ENCODE measurements at places on chromosomes 13 and 19. TPM values are rescaled to one million over a fixed set of nuclear protein-coding genes. Genes with fewer than 3 reads are reported as not detected.

- DNase-seq: peak; percentile 56
Observed at GRCh38 chr13:32585550-32586079, 637 bp upstream of the PDS5B start.

The PPP1R37 gene
- total RNA-seq: 20.4 TPM

DNA sequence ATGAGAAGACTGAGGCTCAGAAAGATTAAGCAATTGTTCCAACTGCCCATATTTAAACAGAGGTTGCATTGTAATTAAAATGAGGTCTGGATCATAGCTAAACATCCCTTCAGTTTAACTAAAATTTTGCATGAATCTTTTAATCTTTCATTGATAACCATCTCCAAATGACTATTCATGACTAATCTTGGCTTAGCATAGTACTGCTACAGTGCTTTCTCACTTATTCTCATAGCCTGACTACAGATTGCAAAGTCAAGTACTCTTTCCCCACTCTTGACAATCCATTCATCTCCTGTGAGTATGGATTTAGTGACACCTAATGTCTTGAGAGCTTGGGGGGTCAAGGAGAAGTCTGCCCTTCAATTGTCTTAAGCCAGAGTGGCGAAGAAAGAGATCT is 258.4 kb downstream of the RFC3 start:
- no peak for DNase-seq

The LILRB2 gene
- total RNA-seq: 0.53 TPM

DNA sequence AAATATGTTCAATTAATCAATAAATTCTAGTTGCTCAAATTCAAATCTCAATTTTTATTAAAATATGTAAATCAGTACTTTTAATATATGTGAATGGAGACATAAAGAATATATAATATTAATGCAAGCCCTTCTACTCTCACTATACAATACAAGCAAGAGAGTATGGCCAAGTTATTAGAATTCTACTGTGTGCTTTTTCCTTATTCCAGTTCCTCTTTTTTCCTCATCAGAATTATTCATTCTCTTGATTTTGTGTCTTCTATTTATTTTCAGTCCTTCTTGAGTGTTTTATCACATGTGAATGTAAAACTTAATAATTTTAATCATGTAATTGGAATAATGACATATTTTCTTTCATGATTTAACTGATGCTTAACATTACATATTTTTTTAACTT is 276.8 kb downstream of the PCDH20 start:
- no peak for DNase-seq

The REEP6 gene
- total RNA-seq: 0.58 TPM

- peak; percentile 97 for DNase-seq
Observed at GRCh38 chr19:49339301-49340068, 4.3 kb downstream of the CD37 start.

DNA sequence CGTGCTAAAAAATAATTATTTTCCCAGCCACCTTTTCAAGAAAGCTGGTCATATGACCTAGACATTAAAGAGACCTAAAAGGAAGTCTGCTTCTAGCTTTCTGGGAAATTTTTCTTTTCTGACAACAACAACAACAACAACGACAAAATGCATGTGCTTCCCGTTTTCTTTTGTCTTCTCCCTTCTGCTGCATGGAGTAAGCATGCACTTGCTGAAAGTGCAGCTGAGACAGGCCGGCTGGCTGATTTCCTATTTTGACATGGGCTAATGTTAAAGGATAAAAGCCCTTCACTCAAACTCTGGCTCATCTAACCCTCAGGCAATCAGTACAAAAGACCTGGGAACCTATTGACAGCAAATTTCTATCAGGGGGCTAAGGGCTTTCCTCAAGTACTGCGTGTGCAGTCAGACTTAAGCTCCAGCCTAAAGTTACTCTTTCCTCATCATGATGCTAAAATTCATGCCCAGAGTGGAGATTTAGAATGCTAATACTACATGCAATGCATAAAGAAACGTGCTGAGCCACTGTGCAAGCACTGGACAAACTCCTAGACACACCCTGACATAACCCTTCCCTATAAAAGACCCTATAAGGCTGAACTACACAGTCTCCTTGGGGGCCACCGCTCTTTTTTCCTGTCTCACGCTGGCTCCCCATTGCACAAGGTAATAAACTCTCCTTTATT is 811.1 kb downstream of the UQCRFS1 start:
- DNase-seq: peak; percentile 14

The PINLYP gene
- 5.0 TPM for total RNA-seq

GRCh38 chr13:39935155-39935554 is 279.7 kb downstream of the COG6 start:
- no peak for DNase-seq

- DNase-seq: no peak
Observed at GRCh38 chr13:113901642-113902041, 37.8 kb upstream of the GAS6 start.

- no peak for DNase-seq
Observed at GRCh38 chr13:21000647-21001046, 60.7 kb downstream of the LATS2 start.

The LRP3 gene
- total RNA-seq: 20.8 TPM

- no peak for DNase-seq
Observed at GRCh38 chr13:93614776-93615175, 388.2 kb downstream of the GPC6 start.

- no peak for DNase-seq
Observed at GRCh38 chr19:3672575-3672948, 27.7 kb downstream of the PIP5K1C start.

The PSG7 gene
- total RNA-seq: not detected

The PTPRH gene
- total RNA-seq: 0.58 TPM

DNA sequence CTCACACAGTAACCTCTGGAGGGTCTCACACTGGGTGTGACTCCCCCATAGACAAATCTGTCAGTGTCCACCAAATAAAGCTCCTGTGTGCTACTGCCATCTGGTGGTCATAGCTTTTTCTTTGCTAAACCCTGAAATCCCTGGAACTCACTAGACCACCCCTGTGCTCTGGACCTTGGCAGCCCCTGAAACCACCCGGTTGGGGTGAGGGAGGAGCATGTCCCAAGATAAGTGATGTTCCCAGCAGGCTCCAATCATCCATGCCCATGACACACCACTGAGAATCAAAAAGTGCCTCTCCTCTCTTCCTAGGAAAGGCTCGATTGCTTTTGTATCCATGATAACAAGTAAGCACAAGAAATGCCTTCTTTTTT is 6.5 kb upstream of the HSD17B14 start:
- peak; percentile 76 for DNase-seq

DNA sequence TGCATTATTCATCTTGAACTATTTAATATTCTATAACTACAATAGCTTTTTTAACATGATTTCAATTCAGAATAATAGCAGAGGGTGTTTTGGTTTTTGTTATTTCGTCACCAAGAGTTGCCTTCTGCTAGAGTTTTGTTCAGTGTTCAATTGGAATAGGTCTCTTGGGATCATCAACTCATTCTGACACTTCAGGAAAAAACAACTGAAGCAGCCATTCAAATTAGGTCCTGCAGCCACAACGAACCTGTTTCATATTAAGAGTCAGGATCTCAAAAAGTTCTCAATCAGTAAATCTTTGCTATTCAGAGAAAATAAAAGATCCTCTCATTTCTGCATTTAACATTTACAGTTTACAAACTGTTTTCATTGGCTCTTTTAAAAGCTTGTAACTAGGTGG is 2.4 kb upstream of the CHAMP1 start:
- peak; percentile 14 for DNase-seq

DNA sequence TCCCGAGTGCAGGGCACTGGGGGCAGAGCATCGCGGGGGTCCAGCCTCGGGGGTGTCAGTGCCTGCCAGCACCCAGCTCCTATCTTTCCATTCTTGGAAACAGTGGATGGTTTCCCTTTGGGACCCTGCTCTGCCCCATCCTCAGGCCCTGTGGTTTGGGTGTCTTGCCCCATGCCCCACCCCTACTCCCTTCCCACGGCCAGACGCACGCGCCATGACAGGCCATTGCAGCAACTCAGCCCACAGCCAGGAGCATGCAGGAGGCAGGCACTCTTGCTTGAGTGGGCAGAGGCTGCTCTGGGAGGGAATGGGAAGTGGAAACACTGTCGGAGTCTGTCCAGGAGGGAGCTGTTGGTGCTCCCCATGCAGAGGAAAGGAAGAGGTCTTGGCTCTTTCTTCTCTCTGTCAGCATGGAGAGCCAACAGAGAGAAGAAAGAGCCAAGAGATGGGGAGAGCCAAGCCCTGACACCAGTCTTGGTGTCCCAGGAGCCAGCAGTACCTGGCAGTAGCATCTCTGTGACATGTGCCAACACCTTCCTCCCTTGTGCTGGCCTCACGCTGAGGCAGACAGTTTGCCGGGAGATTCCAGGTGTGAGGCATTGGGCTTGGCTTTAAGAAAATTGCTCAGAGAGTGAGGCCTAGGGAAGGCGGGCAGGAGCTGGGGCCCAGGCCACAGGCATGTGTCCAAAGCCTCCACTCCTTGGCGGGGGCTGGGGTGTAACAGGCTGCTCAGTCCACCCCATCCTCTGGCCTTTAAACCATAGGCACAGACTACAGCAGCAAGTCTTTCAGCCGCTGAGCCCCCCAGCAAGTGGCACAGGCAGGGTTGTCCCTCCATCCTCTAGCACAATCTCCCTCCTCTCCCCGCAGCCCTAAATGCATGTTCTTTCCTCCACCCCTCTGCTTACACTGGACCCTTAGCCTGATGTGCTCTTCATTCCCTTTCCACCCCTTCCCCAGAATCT is 86.7 kb upstream of the UQCRFS1 start:
- DNase-seq: peak; percentile 51

DNA sequence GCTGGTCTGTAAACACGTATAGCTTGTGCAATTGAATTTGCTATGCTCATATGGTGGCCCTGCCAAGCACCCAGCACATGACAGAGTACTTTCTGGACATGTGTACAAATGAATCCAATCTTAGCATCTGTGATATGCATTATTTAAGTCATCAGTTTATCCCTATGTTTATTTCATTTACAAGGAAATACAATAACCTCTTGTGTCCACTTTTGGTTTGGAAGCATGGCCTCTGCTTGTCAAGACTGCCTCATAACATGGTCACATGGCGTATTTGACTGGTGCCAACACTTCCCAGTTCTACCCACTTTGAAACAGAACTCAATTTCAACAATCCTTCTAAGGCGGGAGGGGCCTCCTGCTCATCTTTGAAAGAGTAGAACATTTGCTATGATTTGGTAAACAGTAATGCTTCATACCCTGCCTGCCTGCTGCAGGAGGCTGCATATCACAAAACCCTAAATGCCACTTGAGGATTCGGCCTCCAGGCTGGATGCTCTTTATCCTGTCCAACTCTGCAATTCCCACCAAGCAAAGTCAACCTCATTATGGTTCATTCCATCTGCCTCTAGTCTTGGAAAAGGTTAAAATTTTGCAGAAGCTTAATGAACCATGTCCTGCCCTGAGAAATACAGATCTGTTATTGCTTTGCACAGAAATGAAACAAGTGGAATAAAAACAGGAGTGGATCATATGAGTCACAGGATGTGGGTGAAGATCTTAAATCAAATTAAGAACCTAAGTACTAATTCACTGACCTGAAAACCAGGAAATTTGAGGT is 151.3 kb downstream of the CYSLTR2 start:
- peak; percentile 63 for DNase-seq

The GPR183 gene
- 1.8 TPM for total RNA-seq

DNA sequence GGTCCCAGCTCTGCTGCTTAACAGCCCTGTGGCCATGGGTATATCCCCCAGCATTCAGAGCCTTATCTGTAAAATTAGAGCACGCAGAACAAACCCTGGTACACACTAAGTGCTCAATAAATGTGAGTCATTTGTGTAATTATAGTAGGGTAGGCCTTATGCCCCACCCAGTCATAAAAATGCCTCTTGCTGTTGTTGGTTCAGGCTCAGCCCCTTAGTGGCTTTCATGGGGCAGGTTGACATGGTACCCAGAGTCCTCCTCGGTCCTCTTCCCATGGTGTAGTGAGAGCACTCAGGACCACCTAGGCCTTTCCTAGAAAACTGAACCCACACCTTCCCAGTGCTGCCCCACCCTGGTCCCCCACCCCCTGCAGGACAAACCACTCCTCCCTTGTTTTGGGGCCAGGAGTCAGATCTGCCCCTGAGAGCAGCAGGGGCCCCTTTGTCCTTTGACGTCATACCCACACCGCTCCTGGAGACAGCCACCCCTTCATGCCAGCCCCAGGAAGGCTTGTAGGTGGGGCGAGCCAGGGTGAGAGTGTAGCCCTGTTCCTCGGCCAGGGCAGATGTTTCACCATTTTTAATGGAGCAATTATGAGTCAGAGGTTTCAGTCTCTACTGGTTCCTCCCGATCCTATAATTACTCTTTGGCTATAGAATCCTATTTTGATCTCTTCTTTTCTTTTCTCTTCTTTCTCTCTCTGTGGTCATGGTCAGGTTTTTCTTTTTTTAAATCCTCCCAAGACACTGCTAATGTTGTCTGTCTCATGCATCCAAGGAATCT is 36.8 kb downstream of the ACTN4 start:
- DNase-seq: peak; percentile 38

The KLK10 gene
- not detected for total RNA-seq

GRCh38 chr13:44918326-44919103 is 70.8 kb downstream of the NUFIP1 start:
- DNase-seq: peak; percentile 95

The CALR3 gene
- total RNA-seq: not detected

DNA sequence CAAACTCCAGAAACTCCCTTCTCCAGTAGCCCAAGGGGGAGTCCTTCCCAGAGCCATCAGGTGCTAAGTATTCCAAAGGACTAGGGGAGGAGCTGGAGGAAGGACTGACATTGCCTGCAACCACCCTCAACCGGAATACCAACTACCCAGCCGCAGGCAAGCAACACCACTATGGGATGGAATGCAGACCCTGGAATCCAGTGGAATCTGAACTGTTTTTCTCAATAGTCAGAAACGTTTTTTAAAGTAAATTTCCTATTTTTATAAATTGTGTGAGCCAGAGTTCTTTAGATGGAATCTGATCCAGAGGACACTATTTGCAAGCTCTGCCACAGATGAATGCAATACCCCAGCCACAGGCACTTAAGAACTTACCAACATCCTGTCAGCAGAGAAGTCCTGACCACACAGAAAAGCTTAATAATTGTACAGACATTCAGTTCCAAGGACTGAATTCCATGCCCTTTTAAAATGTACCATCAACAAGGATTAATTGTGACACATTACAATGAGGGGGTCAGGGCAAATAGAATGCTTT is 92.1 kb downstream of the USP12 start:
- DNase-seq: no peak

GRCh38 chr13:59946944-59947343 is 216.8 kb downstream of the DIAPH3 start:
- no peak for DNase-seq

DNA sequence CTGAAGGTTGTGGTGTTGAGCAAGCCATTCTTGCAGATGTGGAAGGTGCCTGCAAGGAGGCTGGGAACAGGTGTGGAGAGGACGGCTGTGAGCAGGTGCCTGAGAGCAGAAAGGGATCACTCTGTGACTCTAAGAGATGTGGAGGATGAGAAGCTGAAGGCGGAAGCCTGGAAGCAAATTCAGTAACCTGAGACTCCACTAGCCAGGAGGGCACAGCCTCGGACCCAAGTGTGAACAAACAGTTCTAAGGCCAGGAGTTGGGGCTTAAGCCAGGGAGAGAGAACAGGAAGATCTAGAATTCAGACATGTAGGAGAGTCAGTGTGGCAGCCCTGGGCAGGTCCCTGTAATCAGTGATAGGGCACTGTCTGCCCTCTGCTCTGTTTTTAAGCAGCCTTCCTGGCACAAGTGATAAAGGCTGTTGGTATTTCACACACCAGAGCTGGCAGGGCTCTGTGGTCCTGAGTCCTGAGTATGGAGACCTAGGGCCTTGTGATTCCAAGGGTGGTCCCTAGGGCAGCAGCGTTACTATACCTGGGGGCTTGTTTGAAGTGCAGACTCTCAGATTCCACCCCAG is 131.3 kb downstream of the SLC7A1 start:
- no peak for DNase-seq

The VPS36 gene
- 35.9 TPM for total RNA-seq

The TTC9B gene
- total RNA-seq: 0.09 TPM

- DNase-seq: peak; percentile 29
Observed at GRCh38 chr19:31715249-31715945, 366.2 kb upstream of the TSHZ3 start.

The FPR3 gene
- total RNA-seq: 0.22 TPM

All from muscle of leg (tissue), 16 donors.